Karpas-422 (cell line): ENCODE measurements at places on chromosomes 16 and 17.

- DNase-seq: no peak
These were observed 1.4 kb downstream of the CHAD start for GRCh38 chr17:50467114-50467854.

DNA sequence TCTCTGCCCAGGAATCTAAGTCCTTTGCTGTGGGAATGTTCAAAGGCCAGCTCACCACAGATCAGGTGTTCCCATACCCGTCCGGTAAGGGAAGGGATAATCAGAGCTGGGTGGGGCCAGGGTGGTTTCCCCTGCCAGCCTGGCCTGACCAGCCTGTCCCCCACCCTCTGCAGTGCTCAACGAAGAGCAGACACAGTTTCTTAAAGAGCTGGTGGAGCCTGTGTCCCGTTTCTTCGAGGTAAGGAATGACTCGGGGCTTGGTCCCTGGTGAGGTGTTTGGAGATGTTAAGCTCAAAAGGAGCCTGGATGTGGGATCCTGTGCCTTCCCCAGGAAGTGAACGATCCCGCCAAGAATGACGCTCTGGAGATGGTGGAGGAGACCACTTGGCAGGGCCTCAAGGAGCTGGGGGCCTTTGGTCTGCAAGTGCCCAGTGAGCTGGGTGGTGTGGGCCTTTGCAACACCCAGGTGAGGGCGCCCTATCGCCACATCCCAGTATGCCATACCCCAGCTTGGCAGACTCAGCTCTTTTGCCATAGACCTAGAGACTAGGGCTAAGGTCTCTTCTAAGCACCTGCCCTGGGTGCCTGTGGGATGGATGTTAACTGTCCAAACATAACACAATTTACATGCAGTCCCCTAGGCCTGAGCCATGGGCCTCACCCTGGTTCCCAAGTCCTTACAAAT lies 997 bp downstream of the ACADVL start:
- peak; percentile 89 for DNase-seq

DNA sequence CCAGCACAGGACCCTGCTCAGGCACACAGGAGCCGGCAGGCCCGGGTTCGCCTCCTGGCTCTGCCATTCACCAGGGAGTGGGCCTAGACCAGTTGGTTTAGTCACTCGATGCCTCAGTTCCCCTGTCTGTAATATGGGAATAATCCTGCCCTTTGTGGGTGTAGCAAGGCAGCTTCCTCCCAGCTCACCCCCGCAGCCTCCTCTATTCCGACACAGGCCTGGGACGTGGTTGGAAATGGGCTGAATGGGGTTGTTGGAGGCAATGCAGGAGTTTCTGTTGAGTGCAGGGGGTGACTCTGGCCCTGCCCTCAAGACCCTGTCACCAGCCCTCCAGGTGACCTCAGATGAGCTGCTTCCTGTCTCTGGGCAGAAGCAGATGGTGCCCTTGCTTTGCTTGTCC lies 19.8 kb downstream of the SLC5A10 start:
- DNase-seq: no peak

GRCh38 chr16:28062847-28063521 lies 530 bp downstream of the GSG1L start:
- DNase-seq: no peak

GRCh38 chr16:707062-707538 lies 1.5 kb upstream of the FBXL16 start:
- no peak for DNase-seq

DNA sequence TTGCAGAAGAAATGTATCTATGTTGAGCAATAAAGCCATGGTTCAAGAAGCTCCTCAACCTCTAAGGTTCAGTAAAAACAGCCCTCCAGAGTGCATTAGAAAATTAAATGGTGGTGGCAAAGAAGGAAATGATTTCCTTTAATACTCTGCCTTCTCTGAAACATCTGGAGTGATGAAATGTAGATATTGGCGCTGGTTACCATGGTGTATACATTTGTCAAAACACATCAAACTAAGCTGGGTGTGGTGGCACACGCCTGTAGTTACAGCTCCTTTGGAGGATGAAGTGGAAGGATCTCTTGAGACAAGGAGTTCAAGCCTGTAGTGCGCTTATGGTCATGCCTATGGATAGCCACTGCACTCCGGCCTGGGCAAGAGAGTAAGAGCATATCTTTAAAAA lies 6.0 kb downstream of the CAPNS2 start:
- no peak for DNase-seq
